ENCODE measurements at places on chromosomes 11 and 22.

DNA sequence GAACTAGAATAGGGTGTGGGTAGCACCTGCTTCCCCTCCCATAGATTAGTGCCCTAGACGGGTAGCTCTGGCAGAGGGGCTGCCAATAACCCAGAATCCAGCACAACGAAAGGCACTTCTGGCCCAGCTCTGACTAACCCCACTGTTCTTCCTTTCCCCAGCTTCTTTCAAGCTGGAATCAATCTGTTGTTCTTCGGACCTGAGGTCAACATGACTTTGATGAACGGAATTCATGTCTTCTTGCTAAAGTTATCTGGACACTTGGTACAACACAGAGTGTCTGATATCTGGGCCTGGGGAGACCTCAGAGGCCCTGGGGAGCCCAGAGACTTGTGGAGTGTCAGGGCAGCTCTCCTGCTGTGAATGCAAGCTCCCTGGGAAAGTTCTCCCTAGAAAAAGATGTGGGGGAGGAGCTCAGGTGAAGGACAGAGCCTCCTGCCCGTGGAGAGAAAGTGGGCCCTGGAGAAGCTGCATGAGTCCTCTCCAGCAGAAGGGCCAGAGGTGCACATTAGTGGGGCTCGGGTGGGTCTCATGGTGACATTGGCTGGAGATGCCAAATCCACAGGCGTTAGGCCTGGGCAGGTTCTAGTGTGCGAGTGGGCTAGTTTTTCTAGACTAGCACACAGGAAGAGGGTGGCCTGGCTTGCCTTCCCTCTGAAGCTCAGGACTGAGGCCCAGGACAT is 6.3 kb downstream of the KCNJ11 start:
- no peak for DNase-seq

GRCh38 chr11:47378836-47379170 is 456 bp upstream of the SPI1 start:
- DNase-seq = no peak

DNA sequence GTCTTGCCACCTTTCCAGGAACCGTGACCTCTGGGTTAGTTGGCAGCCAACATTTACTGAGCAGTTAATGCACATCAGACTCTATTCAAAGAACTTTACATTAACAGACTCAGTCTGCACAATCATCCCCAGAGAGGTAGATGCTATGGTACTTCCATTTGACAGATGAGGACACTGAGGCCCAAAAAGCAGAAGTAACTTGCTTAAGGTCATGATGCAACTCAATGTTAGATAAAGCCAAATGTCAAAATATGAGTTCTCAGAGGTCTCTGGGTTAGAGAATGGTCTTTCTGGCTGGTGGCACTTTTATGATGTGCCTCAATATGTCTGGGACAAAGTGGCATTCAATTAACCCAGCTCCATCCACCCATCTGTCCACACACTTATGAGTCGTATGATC is 450.0 kb downstream of the MIAT start:
- no peak for DNase-seq

DNA sequence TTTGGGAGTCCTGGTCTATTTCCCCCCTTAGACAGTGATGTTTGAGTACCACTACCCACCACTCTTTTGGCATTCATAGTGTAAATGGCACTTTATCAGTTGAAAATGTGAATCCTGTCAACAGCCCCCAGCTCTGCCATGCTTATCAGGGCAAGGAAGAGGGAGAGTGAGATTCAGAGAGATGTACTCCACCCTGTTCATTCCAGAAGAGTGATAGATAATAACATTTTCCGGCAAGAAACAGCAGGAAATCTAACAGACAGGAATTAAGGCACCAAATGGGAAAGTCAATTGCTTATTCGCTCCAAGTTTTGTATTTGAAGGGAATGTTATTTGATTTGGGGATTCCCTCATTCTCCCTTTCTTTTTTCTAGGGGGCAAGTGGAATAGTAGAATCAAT is 681.9 kb downstream of the NTM start:
- DNase-seq = no peak

- DNase-seq = no peak
Observed at GRCh38 chr11:107844041-107844440, 14.5 kb downstream of the SLC35F2 start.

GRCh38 chr11:64410404-64410734 is 51.4 kb downstream of the RPS6KA4 start:
- DNase-seq = no peak

GRCh38 chr11:33334627-33335026 is 77.4 kb downstream of the HIPK3 start:
- no peak for DNase-seq

DNA sequence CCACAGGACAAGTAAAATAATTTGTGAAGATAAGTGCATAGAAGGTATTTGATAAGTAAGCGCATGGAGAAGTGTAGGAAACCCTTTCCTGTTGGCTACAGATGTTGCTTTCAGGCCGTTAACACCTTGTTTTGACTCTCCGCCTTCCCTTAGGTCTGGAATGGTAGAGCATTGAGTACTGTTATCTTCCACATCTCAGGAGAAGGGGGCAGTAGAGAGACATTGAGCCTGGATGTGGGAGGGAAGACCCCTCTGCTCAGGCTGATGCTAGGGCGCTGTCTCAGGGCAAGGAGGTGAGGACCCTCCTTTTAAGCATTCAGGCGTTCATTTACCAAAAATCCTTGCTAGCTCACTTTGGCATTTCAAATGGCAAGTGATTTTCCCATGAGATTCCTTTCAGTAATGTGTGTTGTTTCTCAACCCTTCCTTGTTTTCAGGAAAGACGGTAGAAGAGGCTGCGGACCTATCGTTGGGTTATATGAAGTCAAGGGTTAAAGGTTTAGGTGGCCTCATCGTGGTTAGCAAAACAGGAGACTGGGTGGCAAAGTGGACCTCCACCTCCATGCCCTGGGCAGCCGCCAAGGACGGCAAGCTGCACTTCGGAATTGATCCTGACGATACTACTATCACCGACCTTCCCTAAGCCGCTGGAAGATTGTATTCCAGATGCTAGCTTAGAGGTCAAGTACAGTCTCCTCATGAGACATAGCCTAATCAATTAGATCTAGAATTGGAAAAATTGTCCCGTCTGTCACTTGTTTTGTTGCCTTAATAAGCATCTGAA is 27.0 kb upstream of the SCGB1A1 start:
- DNase-seq = no peak

DNA sequence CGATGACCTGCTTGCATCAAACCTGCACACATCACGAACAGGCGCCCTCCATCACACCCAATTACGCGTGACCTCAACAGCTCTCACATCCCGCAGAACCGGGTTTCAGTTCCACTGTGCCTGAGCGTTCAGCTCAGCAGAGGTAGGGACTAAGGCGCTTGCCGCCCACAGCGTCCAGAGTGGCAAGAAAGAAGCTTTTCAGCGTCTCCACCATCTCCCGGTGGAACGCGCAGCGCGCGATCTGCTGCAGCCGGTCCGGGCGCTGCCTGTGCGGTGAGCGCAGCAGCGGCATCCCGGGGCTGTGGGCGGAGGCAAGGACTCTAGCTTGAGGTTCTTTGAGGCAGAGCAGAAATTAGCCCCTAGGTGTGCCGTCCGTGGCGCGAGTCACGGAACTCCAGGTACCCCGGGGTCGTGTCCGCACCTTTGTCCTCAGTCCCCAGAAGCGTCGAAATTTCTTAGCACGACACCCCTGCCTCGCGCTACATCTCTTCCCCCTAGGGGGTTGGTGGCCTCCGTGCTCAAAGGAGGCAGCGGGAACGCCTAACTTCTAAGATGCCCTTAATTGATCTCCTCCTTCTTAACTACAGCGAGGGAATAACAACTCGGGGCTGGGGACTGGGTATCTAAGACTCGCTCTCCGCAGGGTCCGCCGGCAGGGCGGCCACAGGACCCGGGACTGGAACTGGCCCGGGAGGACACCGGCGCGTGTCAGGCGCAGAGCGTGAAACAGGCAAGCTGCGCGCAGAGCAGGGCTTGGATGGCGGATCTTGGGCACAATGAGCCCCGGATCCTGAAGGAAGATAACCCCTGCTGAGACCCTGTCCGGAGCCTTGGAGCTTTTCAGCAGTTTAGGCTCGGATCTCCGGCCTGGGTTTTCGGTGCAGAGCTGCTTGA is 1.7 kb upstream of the CALCA start:
- no peak for DNase-seq

GRCh38 chr11:31237819-31238760 is 131.4 kb downstream of the DCDC1 start:
- DNase-seq = no peak

DNA sequence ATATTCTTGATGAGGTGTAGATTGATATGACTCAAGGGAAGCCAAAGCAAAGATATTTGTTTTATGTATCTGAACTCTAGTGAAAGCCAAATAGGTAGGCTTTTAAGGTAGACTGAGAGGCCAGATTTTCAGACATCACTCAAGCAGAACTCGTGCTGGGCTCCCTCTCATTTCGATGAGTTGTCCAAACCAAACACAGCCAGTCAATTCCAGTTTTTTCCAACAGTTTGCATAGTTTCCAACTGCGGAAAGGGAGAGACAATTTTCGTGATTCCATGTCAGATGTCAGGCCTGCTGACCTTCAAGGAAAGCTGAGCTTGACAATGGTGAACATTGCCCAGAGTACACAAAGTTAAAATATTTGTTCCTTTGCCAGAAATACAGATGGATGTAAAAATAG is 110.9 kb upstream of the MPPED2 start:
- no peak for DNase-seq

- DNase-seq = no peak
Observed at GRCh38 chr11:14417617-14418374, 58.8 kb upstream of the RRAS2 start.

GRCh38 chr11:12864316-12865156 is 144.6 kb upstream of the RASSF10 start:
- no peak for DNase-seq

DNA sequence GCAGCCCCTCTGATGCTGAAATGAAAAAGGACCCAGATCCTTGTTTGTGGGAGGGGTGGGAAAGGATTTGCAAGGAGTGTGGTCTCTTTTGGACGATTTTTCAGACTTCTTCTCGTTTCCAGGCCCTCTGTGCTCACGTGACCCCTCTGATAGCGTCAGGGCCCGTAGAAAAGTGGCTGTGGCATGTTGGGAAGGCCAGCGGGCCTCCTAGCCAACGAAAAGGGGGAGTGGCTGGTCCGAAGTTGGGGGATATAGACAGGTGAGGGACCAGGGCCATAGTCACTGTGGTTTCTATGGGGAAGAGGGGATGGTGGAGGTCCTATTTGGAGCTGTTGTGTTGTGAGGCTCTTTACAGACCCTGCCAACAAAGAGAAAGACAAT is 6.6 kb downstream of the PARVB start:
- peak; percentile 57 for DNase-seq

GRCh38 chr22:22508274-22509176 is at the start of gene ZNF280B:
TSS of gene ZNF280B (minus strand) at chr22:22508742. CDS start at chr22:22489398, 19,344 bp downstream.
- DNase-seq = peak; percentile 92

DNA sequence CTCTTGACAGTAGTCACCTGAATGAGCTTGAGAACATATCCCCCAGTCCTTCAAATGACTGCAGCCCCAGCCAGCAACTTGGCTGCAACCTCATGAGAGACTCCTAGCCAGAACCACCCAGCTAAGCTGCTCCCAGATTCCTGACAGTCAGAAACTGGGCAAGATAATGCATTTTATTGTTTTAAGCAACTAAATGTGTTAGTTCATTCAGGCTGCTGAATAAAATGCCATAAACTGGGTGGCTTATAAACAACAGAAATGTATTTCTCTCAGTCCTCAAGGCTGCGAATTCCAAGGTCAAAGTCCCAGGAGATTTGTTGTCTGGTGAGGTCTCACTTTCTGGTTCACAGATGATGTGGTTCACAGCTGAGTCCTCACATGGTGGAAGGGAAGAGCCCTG is 5.8 kb upstream of the PAMR1 start:
- no peak for DNase-seq

DNA sequence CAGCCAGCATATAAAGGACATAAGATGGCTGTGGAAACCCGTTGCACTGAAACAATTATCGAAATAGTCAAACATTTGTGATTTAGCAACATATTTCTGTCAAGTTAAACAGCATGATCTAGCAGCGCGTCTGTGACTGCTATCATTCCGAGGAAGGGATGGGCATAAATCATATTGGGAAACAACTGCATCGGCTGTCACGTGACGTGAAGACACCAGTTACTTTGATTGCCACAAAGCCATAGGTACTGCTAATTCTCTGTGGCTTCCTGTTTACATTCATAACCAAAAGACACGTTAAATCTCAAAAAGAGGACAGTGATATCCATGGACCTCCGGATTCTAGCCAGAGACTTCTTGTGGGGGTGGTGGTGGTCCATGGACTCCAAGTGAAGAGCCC is 87.8 kb downstream of the CACNA1I start:
- DNase-seq = peak; percentile 61

GRCh38 chr11:33471541-33471940 is 214.4 kb downstream of the HIPK3 start:
- DNase-seq = no peak

GRCh38 chr11:19660076-19660475 is 52.6 kb upstream of the NAV2 start:
- no peak for DNase-seq

- DNase-seq = no peak
Observed at GRCh38 chr11:97361812-97362378, 972.1 kb downstream of the JRKL start.

- DNase-seq = no peak
Observed at GRCh38 chr11:16468735-16469453, 112.5 kb upstream of the SOX6 start.

DNA sequence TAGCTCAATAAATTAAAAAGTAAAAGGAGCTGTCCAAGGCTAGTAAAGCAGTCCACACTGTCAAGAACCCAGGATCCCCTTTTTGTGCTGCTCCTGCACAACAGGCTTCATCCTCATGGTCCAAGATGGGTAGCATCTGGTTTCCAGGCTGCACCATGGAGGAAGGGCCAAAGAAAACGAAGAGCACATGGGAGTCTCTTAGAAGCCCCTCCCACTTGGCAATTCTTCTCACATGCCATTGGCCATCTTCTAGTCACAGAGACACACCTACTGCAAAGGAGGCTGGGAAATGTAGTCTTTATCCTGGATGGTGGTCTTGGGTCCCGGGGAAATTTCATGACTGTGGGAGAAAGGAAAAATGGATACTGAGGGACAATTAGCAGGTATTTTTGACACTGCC is 37.8 kb downstream of the PRR5L start:
- peak; percentile 59 for DNase-seq

DNA sequence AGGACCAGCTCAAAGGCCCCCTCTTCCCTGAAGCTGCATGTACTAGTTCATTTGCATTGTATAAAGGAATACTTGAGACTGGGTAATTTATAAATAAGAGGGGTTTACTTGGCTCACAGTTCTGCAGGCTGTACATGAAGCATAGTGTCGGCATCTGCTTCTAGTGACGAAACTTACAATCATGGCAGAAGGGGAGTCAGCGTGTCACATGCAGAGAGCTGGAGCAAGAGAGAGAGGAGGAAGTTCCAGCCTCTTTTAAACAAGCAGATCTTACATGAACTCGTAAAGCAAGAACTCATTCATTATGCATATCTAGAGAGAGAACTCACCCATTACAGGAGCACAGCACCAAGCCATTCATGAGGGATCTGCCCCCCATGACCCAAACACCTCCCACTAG is 7.1 kb upstream of the HMGXB4 start:
- DNase-seq = no peak

- peak; percentile 72 for DNase-seq
Observed at GRCh38 chr11:69301455-69302401, 7.8 kb downstream of the MYEOV start.

Data from hematopoietic multipotent progenitor cell treated with erythropoietin and hydrocortisone succinate and interleukin-3 and kit ligand, for 6 days (in vitro differentiated cells).